ENCODE measurements at places on chromosomes 7 and 10.

DNA sequence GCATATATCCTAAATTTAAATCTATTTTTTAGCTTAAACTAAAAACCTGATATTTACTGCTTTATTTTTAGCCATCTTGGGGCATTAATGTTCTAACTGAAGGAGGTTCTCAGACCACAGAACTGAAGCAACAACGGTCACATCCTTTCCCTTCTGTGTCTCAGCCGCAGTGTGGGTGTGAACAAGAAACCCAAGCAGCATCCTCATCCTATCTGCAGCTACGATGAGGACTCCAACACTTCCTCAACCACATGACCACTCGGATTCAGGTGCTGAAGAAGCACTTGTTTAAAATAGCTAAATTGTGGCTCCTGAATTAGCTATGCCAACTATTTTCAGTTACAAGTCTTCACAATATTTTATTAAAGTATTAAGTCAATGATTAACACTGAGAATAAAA is 5.3 kb downstream of the ESYT2 start:
- DNase-seq: no peak

- DNase-seq: peak; percentile 53
Measured at GRCh38 chr10:37860494-37861190, 3.2 kb upstream of the ZNF248 start.

GRCh38 chr10:87593702-87594101 is 66.0 kb upstream of the PAPSS2 start:
- DNase-seq: no peak

- DNase-seq: no peak
Measured at GRCh38 chr7:2445047-2445446, 31.2 kb downstream of the GRIFIN start.

DNA sequence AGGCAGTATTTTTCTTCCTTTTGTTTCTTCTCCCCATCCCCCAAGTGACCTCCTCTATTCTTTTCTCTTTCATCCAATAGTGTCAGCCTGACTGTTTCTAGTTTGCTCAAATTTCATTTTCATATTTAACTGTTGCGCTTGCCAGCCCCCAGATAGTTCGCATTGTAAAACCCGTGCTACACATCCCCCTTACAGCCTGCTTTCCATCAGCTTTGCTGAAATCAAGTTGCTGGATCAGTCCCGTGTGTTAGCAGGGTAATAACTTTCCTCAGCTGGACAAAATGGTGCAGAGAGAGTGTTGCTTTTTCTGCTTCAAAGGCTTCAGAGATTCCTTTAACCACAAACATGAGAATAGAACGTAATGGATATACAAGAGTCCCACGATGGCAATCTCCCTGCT is 180.6 kb upstream of the NPVF start:
- no peak for DNase-seq

DNA sequence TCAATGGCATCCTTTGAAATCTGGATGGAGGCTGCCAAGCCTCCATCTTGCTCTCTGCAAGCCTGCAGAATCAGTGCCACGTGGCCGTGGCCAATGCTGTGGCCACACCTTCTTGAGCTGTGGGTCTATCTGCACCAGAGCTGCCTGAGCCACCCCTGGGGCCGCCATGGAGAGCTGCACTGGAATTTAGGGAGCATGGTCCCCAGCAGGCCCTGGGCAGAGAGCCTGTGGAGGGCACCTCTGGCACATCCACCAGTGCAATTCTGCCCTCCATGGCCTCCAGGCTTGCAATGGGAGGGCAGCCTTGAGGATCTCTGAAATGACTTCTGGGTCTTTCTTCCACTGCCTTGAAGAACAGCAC is 55.6 kb upstream of the NKX6-2 start:
- DNase-seq: no peak

DNA sequence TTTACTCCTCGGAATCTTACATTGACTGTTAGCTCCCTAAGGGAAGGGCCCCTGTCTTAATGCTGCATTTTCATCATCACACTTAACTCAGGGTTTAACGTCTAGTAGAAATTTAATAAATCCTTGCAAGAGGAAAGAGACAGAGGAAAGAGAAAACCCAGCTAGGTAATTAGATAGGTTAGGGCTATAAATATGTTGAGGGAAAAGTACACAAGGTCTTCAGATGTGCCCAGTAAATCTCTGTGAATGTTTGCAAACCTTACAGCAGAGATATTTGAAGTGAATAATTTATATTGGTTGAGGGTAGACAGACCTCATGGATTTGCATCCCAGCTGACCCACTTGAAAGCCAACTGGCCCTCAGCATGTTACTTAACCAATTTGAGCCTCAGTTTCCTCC is 315.5 kb upstream of the NPVF start:
- DNase-seq: no peak

DNA sequence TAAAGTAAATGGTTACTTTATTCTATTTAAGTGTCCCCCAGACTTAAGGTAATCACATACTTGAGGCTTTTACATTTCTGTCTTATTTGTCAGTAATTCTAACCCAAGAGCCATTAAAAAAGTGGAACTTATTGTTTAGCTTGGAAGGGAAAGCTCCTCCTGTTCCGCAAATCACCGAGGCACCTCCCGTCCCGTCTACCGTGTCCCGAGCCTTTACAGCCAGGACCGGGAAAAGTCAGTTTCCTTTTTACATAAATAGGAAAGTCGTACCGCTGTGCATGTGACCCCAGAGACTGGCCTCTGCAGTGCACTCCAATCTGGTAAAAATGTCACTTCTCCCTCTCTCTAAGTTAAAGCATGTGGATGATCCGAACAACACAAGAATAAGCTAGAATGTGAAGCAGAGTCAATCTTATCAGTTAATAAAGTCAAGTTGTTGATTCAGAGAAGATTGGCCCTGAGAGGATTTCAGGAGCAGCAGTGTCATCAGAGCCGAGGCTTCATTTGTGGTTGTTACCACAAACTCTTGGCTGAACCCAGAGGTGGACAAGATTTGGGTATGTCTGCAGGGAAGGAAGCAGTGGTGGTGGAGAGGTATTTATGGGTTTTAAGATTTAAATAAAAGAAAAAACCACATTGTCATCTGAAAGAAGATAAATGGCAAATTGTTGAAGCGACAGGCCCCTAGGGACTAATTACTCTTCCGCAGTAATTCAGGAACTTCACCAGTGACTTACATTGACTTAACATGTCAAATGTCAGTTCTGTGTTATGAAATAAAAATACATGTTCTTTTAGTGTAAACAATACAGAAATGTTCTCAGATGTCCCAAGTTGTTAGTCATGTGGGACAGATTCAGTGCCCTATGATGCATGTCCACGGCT is 316.6 kb upstream of the ZNF32 start:
- peak; percentile 51 for DNase-seq

GRCh38 chr7:125775317-125775716 is 845.7 kb upstream of the POT1 start:
- no peak for DNase-seq

DNA sequence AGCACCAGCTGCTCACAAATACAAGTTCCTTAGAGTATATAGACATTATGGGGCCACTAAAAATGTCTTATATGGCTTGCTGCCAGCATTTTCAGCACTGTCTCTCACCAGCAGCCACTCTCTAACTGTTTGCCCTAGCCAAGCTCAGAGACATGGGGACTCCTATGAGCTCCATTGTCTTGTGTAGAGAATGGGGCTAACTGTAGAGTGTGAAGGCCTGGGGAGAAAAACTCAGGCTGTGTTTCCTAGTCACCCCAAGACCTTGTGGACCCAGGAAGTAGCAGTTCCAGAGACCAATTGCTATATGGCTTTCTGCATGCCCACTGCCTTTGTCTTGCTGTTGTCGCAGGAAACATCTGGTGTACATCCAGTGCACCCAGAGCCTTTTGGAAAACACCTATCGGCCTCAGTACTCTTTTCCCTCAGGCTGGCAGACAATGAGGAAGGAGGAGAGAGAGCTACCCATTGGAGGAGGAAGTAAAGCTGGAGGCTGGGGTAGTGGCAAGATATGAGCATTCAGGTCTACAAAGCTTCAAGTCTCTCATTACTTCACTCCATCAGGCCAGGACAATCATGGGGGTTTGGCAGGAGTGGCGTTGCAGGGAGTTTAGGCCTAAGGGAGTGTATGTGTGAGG is 28.4 kb downstream of the ENTPD1 start:
- no peak for DNase-seq

DNA sequence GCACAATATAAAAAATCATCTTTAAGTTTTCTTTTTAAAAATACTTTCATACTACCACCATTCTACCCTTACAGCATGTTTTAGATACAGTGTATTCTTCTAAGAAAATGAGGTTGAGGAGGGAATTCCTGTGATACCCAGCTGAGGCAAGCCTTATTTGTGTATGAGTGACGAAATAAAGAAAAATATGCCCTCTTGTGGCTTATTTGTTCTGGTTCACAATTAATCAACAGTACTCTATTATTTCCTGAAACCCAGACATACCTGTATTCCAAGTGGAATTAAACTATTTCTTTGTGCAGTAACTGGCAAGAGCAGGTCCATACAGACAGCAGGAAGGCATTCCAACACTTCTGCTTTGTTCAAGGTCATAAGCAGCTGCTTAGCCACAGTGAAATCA is 4.5 kb upstream of the SEMA3D start:
- peak; percentile 24 for DNase-seq

- DNase-seq: no peak
Measured at GRCh38 chr7:11636274-11636673, 195.7 kb downstream of the THSD7A start.

DNA sequence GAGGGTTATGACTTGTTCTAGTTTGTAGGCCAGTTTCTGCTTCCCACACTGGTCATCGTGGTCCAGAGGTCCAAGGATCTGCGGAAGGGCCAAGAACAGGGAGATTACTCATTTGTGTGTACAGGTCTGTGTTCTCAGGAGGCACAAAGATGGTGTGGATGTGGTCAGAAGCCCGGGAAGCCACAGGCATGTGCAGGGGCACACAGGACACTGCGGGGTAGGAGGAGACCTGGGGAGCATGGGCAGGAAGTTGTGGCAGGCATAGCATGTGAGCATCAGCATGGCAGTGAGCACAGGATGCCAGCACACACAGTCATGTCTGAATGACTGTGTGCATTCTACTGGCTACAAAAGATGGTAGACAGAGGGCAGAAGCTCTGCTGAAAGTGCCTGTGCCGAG is 445.8 kb downstream of the PLXNA4 start:
- DNase-seq: peak; percentile 67

- DNase-seq: no peak
Measured at GRCh38 chr10:47325303-47326291, 3.3 kb downstream of the GDF2 start.

DNA sequence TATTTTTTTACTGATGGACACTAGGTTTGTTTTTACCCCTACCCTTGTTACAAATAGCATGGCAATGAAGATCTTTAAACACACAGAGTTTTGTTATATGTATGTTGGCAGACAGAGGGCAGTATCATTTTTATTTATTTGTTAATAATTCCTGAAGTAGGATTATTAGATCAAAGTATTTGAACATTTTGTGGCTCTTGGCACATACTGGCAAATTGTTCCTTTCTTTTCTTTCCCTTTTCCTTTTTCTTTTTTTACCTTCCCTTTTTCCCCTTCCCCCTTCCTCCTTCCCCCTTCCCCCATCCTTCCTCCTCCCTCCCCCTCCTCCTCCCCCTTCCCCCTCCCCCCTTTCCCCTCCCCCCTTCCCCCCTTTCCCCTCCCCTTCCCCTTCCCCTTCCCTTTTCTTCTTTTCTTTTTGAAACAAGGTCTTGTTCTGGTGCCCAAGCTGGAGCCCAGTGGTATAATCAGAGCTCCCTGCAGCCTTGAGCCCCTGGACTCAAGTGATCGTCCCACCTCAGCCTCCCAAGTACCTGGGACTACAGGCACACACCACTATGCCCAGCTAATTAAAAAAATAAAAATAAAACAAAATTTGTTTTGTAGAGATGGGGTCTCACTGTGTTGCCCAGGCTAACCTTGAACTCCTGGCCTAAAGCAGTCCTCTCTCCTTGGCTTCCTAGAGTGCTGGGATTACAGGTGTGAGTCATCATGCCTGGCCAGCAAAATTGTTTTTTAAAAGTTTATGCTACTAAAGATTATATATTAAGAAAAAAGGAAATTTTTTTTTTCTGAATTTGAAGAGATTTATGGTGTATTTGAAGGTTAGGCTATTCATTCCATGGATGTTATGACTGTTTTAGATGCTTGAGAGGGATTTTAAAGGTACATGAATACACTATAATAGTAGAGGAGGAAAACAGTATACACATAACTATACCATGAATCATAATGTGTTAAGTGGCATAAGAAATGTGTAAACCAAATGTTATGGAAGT is 39.3 kb downstream of the SEPTIN7 start:
- peak; percentile 52 for DNase-seq

DNA sequence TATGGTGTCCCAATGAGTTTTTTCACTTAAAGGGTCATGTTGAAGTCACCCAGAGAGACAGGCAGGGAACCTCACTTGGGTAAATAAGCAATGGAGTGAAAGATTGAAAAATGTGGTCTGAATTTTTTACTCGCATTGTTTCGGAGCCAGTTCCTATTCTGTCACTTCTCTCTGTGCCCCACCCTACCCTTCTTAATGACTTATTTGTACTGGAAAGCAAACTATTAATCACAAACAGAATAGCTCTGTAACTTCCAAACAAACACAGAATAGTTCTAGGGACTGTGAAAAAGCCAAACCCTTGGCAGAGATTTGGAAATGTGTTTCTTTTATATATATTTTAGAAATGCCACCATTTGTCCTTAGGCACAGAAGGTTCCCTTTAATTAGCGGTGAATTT is 76.0 kb downstream of the LRMDA start:
- DNase-seq: no peak

- peak; percentile 92 for DNase-seq
Measured at GRCh38 chr10:124153023-124153826, 59.8 kb upstream of the CHST15 start.

DNA sequence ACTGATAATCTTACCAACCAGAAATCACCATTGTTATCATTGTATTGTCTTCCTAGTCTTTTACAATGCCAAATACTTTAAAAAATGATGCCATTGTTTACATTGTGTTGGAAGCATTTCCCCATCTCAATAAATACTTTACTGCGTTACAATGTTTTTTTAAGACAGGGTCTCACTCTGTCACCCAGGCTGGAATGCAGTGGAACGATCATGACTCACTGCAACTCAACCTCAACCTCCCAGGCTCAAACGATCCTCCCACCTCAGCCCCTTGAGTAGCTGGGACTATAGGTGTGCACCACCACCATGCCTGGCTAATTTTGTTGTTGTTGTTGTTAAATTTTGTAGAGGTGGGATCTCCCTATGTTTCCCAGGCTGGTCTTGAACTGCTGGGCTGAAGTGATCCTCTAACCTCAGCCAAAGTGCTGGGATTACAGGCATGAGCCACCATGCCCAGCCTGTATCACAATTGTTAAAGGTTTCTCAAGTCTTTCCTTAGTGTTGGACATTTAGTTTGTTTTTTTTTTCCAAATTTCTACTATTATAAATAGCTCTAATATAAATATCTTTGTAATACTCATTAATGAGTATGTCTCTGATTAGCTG is 13.5 kb downstream of the LRMDA start:
- DNase-seq: no peak
